ENCODE measurements at places on chromosomes 5 and 9. TPM values are rescaled to one million over a fixed set of nuclear protein-coding genes. Genes with fewer than 3 reads are reported as not detected.

Gene CARD9
- total RNA-seq = 4.6 TPM

Gene PDGFRB
- 197 TPM for total RNA-seq

Gene TMEM252
- total RNA-seq = not detected

Gene PCDHGA2
- 1.5 TPM for total RNA-seq

Gene IGFBPL1
- under 0.01 TPM for total RNA-seq

Gene GABBR2
- total RNA-seq = 0.56 TPM

Gene SEMA5A
- total RNA-seq = 44.3 TPM

Gene ORM2
- not detected for total RNA-seq

Gene C9orf50
- not detected for total RNA-seq

All from regular cardiac myocyte (primary cell).